HCEC 1CT (cell line): ENCODE measurements at places on chromosomes 5 and 9.

- DNase-seq = no peak
These were observed 92.6 kb downstream of the CWC27 start for GRCh38 chr5:64861281-64861680.

DNA sequence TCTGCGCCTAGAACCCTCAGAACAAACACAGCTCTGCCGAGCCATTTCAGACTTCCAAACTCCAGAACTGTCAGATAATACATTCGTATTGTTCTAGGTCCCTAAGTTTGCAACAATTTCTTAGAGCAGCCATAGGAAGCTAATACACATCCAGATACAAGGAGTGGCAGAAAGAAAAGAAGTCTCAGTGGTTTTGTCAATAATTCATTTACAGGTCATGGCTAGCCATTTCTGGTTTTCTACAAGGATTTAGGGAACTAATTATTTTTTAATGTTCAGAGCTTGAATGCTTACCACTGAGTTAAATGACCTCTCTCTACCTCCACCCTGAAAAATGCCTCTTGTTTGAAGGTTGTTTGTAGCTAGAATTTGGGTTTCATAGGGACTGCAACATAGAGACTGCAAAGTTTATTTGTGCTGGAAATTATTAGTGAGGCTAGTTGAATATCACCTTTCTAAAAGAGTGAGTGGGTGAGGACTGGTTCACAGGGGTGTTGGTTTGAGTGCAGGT, 15.5 kb upstream of the ERMP1 start:
- no peak for DNase-seq

GRCh38 chr5:98204798-98205197, 568.7 kb upstream of the RGMB start:
- DNase-seq = no peak

GRCh38 chr9:19587678-19588077, 178.9 kb downstream of the ACER2 start:
- no peak for DNase-seq

- no peak for DNase-seq
These were observed 5.2 kb upstream of the UHRF2 start for GRCh38 chr9:6407778-6408177.

- no peak for DNase-seq
These were observed 686.5 kb upstream of the DMAC1 start for GRCh38 chr9:8486095-8486494.
